ENCODE measurements at places on chromosomes 7 and 10. TPM values are rescaled to one million over a fixed set of nuclear protein-coding genes. Genes with fewer than 3 reads are reported as not detected.
A peak's percentile ranks its signal among the peaks of the same experiment; 100 is the strongest.

GRCh38 chr10:3525832-3526449 lies 259.1 kb downstream of the KLF6 start:
- H3K4me1 ChIP-seq = no peaks in the 10 kb centered on the region
- no peak for DNase-seq
- H3K27ac ChIP-seq = no peak overlapping the region
- no peak overlapping the region for H3K4me3 ChIP-seq
- no peaks in the 10 kb centered on the region for H3K36me3 ChIP-seq

DNA sequence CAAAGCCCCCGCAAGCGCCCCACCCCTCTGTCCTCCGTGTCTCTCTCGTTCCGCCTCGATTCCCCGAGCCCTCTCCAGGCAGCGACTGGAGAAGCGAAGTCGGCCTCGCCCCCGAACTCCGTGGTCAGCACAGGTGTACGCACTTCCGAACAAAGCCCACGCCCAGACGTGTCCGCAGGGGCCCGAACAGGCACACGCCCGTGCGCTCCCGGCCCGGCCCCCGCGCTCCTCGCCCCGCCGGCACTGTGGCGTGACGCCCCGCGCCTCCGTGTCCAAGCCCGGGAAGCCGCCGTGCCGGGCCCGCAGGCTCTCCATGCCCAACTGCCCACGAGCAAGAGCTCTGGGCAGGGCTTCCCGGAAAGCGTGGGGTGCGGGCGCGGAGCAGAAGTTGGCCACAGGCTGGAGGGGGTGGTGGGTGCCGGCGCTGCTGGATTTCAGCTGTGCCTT lies 662 bp downstream of the NRCAM start:
- H3K36me3 ChIP-seq = peaks cover 2% of the 10 kb centered on the region
- peaks cover 43% of the 10 kb centered on the region for H3K4me1 ChIP-seq
- no peak overlapping the region for H3K27ac ChIP-seq
- peaks cover 2% of the 10 kb centered on the region for H3K27me3 ChIP-seq

GRCh38 chr7:147478796-147479195 lies 1111.8 kb upstream of the C7orf33 start:
- no peaks in the 10 kb centered on the region for H3K4me1 ChIP-seq
- no peak overlapping the region for H3K4me3 ChIP-seq
- H3K27ac ChIP-seq = no peak overlapping the region
- H3K27me3 ChIP-seq = no peaks in the 10 kb centered on the region
- H3K36me3 ChIP-seq = no peaks in the 10 kb centered on the region
- DNase-seq = no peak

DNA sequence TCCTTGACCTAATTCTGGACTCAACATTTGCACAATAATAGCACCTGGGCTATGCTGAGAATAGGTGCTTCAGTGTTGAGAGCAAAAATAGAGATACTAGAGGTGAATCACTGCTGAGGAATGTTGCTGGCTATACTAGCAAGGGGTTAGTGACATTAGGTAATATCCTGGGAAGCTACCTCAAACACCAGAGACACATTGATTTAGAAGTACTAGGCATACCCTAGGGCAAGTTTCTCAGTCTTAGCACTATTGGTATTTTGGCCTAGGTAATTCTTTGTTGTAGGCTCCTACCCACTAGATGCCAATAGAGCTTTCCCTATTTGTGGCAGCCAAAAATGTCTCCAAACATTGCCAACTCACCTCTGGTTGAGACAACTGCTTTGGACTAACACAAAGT lies 484.0 kb upstream of the MBL2 start:
- H3K4me3 ChIP-seq = no peak overlapping the region
- no peaks in the 10 kb centered on the region for H3K27me3 ChIP-seq
- no peak for DNase-seq
- H3K36me3 ChIP-seq = no peaks in the 10 kb centered on the region
- no peaks in the 10 kb centered on the region for H3K4me1 ChIP-seq
- no peak overlapping the region for H3K27ac ChIP-seq

Gene CYP3A4
- not detected for total RNA-seq

- H3K27me3 ChIP-seq = no peaks in the 10 kb centered on the region
- no peak for DNase-seq
- H3K4me3 ChIP-seq = no peak overlapping the region
- peaks cover 51% of the 10 kb centered on the region for H3K4me1 ChIP-seq
- no peak overlapping the region for H3K27ac ChIP-seq
Measured at GRCh38 chr10:15211464-15211979, 43.0 kb upstream of the NMT2 start.

DNA sequence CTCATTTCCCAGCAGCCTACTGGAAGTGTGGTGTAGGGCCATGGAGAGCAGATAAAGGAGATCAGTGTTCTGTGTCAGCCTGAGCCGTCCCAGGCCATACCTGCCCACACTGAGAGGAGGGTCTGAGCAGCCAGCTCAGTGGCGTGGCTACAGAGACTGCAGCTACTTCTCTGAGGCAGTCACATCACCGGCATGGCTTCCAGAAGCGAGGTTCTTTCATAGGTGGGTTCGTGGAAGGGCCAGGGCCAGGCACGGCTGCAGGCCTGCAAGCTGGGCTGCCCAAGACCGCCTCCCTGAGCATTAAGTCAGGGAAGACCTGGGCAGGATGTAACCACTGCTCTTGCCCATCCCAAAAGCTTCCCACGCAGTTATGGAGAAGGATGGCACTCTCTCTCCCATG lies 34.9 kb downstream of the LDB3 start:
- H3K4me3 ChIP-seq = no peak overlapping the region
- no peak for DNase-seq
- no peaks in the 10 kb centered on the region for H3K36me3 ChIP-seq
- H3K4me1 ChIP-seq = peaks cover 4% of the 10 kb centered on the region

Gene LRRD1
- total RNA-seq = 0.18 TPM

- DNase-seq = no peak
- peaks cover 5% of the 10 kb centered on the region for H3K27me3 ChIP-seq
- H3K4me1 ChIP-seq = no peaks in the 10 kb centered on the region
Measured at GRCh38 chr7:111753968-111754367, 191.7 kb upstream of the IMMP2L start.

DNA sequence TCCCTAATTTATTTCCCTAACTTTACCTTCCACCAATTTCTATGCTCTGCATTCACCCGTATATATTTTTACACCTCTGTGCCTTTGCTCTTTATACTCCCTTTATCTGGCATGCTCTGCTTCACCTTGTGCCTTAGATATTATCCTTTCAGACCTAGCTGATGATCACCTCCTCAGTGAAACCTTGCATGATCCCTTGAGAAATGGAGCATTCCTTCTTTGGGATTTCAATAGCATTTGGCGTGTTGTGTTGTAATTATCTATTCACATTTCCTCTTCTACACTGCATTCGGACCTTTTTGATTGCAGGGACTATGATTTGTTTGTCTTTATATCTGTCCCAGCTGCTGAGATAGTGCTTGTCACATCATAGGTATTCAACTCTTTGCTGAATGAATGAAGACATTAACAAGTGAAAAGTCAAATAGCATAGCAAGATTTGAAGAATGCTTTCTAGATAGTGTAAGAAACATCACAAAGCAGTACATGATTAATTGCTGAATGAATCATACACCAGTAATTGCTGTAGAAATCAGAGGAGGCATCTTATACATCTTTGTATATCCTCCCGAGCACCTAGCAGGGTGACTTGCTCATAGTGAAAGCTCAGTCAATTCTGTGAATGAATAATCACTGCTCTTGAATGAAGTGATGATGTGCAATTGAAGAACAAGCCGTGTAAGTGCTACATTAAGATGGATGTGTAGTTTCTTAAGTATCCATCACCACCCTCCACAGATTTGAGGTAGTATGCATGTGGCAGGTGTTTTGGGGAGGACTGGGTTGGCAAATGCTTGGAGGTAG lies 2.0 kb upstream of the TM9SF3 start:
- H3K27me3 ChIP-seq = no peaks in the 10 kb centered on the region
- H3K27ac ChIP-seq = no peak overlapping the region

Gene KCND2
- not detected for total RNA-seq

Gene GRM3
- total RNA-seq = not detected

Gene SLC29A4
- total RNA-seq = 0.05 TPM

Gene ENO4
- total RNA-seq = not detected

Gene TMEM176B
- total RNA-seq = not detected

GRCh38 chr10:45096001-45096400 lies 95.3 kb downstream of the ZNF22 start:
- DNase-seq = no peak
- H3K36me3 ChIP-seq = no peaks in the 10 kb centered on the region
- peaks cover 42% of the 10 kb centered on the region for H3K27me3 ChIP-seq

Gene CAMK1D
- 18.5 TPM for total RNA-seq

DNA sequence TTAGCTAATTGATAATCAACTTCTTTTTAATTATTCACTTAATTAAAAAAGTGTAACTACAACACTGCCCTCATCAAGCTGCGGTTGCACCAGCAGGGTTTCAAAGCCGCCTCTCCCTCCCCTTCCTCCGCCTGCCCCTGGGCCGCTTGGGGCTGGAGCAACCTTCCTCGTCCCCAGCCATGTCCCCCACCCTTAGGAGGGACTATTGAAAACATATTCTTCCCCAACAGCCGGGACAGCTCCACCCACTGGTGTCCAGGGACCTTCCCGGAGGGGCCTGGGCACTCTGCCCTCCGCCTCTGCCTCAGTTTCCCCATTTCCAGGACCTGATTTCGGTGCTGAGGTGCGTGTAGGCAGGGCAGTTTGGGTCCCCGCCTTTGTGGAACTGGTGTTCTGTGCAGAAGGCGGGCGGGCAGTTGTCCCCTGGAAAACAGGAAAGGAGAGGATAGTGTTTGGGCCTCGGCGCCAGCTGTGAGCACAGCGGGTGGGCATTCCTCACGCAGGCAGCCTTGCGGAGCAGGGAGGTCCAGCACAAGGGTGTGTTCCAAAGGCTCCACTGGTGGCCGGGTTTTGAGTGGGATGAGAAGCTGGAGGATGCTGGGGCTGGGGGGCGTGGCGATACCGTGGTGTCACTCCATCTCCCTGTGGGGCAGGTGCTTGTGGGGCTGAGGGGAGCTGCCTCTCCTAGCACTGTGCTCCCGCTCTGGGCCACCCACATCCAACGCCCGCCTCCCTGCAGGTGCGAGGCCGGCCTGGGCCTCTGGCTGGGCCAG lies 15.7 kb downstream of the UNCX start:
- DNase-seq = no peak
- peaks cover 75% of the 10 kb centered on the region for H3K27me3 ChIP-seq
- no peak overlapping the region for H3K27ac ChIP-seq
- peak overlapping the region; percentile 39 for H3K4me3 ChIP-seq

Gene PTPRN2
- 0.78 TPM for total RNA-seq

Gene ZP3
- total RNA-seq = 2.3 TPM

Gene PRLHR
- not detected for total RNA-seq

GRCh38 chr7:26593393-26593792 lies 271.0 kb downstream of the SKAP2 start:
- no peaks in the 10 kb centered on the region for H3K4me1 ChIP-seq
- no peak overlapping the region for H3K4me3 ChIP-seq
- H3K36me3 ChIP-seq = no peaks in the 10 kb centered on the region
- H3K27me3 ChIP-seq = no peaks in the 10 kb centered on the region

- no peaks in the 10 kb centered on the region for H3K36me3 ChIP-seq
- no peaks in the 10 kb centered on the region for H3K27me3 ChIP-seq
- H3K27ac ChIP-seq = peak overlapping the region; percentile 83
- H3K4me1 ChIP-seq = peaks cover 21% of the 10 kb centered on the region
- no peak for DNase-seq
Measured at GRCh38 chr10:86411281-86411841, 44.8 kb upstream of the GRID1 start.

Gene NOS3
- total RNA-seq = 1.8 TPM

DNA sequence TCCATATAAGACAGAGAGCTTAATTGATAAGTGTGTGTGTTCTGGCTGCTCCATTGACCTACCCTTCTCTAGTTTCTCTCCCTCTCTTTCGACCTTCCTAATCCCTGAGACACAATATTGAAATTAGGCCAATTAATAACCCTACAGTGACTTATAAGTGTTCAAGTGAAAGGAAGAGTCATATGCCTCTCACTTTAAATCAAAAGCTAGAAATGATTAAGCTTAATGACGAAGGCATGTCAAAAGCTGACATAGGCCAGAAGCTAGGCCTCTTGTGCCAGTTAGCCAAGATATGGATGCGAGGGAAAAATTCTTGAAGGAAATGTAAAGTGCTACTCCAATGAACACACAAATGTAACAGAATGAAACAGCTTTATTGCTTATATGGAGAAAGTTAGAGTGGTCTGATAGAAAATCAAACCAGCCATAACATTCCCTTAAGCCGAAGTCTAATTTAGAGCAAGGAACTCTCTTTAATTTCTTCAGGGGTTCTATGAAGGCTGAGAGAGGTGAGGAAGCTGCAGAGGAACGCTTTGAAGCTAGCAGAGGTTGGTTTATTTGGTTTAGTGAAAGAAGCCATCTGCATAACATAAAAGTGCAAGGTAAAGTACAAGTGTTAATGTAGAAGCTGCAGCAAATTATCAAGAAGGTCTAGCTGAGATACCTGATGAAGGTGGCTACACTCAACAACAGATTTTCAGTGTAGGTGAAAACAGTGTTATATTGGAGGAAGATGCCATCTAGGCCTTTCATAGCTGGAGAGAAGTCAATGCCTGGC lies 53.8 kb downstream of the ST7 start:
- DNase-seq = peak; percentile 56
- H3K27ac ChIP-seq = no peak overlapping the region
- H3K36me3 ChIP-seq = no peaks in the 10 kb centered on the region
- H3K4me3 ChIP-seq = peak overlapping the region; percentile 3

DNA sequence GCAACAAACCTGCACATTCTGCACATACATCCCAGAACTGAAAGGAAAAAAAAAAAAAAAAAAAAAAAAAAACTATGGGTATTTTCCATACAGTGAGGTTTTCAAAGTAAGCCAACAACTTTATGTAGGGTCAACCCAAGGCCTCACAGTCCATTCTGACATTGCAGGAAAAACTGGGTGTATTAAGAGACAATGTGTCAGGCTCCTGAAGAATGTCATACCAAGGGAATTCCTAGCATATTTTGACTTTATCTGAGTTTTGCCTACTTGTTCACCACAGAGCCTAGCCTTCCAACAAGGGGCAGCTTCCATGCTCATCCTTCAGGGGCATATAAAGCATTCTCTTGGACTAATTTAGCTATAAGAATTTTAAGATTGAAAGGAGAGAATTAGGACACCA lies 368.9 kb downstream of the PLXDC2 start:
- no peak for DNase-seq
- no peak overlapping the region for H3K27ac ChIP-seq
- H3K4me1 ChIP-seq = no peaks in the 10 kb centered on the region
- H3K36me3 ChIP-seq = no peaks in the 10 kb centered on the region

DNA sequence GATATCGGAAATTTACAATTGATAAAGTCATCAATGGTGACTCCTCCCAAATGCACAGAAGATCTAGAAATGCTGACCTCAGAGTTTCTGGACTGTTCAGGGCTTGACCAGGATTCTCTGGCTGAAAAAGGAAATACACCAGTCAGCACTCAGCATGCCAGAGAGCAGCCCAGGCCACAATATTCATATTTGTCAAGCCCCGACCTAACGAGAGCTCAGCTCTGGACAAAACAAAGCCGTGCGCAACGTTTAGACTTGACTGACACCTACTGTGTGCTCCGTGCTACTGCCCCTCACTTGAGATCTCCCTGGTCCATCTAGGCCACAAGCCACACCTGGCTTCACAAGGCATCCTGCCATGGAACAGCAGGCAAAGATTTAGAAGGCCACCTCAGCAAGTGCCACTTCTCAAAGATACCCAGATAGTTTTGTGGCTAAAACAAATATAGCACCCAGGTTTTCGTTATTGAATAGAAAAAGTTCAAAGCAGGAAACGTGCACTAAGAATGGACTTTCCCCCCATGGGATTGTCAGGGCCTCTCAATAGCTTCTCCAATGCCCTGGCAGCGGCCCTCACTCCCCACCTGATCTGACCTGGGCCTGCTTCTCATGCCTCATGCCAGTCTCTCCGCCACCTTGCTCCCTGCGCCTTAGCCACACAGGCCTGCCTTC lies 218.3 kb downstream of the FAM107B start:
- no peaks in the 10 kb centered on the region for H3K27me3 ChIP-seq
- peak overlapping the region; percentile 89 for H3K4me3 ChIP-seq
- peak overlapping the region; percentile 97 for H3K27ac ChIP-seq
- H3K4me1 ChIP-seq = peaks cover 95% of the 10 kb centered on the region
- H3K36me3 ChIP-seq = peaks cover 20% of the 10 kb centered on the region
- DNase-seq = no peak
